ENCODE measurements at places on chromosomes 5 and 9.

DNA sequence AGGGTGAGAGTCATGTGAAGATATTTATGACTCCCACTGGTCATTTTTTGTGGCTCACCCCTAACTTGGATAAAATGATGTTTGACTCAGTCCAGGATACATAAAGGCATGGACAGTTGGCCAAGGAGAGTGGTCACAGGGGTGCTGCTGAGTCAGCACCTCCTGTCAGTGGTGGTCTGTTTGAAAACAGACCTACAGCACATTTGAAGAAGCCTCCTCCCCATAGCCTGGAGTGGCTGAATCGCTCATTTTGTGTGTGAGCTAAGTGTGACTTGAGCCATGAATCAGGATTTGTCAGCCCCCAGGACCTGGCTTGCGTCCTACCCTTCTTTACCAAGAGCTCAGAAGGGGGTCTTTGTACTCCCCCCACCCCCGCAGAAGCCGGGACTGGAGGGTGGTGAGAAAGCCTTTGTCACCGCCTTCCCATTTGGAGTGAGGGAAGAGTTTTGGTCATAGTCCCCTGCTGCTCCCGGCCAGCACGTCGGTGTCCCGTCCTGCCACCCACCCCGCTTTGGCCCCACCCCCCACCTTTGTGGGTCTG is 35.6 kb downstream of the TRIO start:
- peak; percentile 63 for DNase-seq

- DNase-seq: no peak
Measured at GRCh38 chr5:4252385-4252784, 656.8 kb downstream of the IRX1 start.

- peak; percentile 23 for DNase-seq
Measured at GRCh38 chr5:74075501-74076484, 449.8 kb downstream of the ARHGEF28 start.

GRCh38 chr9:88871669-88872068 is 119.6 kb upstream of the S1PR3 start:
- DNase-seq: no peak

GRCh38 chr5:170641589-170642031 is 137.8 kb downstream of the KCNIP1 start:
- DNase-seq: no peak

- no peak for DNase-seq
Measured at GRCh38 chr5:14414007-14414406, 167.6 kb upstream of the OTULINL start.

DNA sequence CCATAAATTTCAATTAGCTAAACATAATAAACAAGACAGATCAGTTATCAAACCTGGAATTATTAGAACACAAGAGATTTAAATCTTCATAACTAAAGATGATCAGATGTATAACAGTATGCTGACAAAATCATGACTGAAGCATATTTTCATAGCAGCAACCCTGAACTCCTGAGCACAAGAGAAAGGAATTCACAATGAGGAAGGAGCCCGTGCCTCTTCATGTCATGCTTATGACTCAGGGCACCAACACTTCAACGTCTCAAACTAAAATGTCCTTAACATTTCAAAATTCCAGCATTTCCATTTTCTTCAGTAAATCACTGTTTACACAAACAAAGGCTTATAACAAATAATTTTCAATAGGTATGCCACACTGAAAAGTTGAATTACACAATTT is 6.7 kb downstream of the AP3B1 start:
- DNase-seq: peak; percentile 60

- peak; percentile 8 for DNase-seq
Measured at GRCh38 chr9:20722221-20722620, 38.2 kb downstream of the FOCAD start.

DNA sequence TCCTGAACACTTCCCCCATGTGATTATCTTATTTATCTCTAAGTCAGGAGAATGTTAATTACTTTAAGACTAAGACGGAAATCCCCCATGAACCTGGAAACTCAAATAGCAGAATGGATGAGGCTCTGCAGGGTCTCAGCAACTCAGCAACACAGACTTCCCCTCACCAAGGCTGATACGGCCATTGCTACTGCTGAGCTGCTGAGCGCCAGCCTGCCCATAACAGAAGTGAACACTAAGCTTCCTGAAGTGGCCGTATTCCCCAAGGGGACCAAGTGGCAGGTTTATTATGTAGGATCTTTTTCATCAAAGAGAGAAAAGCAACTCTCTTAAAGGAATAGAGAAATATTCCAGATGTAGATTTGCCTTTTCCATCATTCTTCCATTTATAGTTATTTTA is 311.1 kb downstream of the RFX3 start:
- no peak for DNase-seq

- DNase-seq: no peak
Measured at GRCh38 chr9:131656356-131657036, 83.4 kb downstream of the RAPGEF1 start.

DNA sequence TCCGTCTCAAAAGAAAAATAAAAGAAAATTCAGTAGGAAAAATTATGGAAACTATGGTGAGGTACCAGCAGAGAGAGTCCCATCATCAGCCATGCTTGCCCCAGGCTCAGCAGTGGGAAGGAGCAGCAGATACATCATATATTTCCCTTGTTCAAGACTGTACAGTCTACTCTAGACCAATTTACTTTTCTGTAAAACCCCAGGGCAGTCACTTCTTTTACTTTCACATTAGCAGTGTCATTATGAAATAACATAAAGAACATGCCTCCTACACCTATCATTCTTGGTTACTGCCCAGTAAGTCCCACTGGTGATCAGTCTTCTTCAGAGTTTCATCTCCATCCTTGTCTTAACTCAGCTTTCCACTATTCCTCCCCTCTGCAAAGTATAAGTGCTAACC is 1145.0 kb downstream of the MAT2B start:
- no peak for DNase-seq

DNA sequence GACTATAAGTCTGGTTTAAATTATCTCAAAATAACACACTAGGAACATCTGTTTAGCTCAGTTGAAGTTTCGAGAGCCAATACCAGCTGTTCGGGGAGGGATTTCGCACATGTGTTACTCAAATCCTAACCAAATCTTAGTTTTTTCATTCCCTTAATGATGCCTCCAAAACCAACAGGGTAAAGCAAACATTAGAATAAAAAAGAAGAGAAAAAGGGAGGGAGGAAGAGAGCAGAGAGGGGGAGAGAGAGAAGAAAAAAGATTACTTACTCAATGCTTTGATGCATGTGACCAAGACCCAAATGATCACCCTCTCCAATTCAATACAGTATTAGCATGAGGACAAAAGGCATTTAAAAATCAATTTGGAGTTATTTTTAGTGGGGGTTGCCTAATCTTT is 86.0 kb upstream of the NR5A1 start:
- no peak for DNase-seq

DNA sequence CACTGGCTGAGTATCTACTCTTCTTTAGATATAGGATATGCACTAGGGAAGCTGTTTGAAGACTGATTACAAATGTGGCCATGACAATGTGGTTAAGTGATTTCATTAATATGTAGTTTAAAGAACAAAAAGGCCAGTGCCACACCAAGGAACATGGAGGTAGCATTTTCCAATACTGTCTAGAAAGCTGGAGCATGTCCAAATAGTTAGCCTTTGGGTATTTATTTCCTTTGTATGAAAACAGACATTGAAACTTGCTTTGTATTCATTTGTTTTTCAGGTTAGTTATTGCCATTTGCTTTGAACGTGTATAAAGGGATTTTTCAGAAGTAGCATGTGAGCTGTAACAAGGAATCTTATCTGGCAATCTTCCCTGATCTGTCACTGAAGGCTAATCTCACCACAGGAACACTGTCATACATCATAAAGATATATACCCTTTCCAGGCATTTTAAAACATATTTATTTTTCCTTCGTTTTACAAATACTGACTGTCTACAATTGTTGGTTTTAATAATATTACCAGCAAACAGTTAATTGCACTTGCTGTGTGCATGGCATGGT is 93.4 kb downstream of the PLPPR1 start:
- DNase-seq: no peak

DNA sequence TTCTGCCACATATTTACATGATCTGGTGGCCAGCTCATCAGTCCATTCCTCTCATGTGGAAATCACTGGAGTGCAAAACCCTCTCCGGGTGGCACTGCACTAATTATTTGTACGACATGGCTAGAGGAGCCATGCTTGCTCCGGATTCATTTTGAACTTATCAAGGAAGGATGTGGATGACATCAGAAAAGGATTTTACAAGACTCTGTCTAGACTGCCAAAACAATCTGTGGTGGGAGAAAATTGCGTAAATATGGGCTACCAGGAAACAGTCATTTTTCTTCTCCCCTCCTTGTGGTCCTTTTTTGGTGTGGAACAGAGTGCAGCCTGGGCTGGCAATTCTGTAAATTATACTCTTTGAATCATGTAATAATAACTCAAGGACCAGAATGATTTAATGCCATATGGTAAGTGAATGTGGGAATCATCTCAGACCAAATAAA is 123.4 kb upstream of the IFNE start:
- peak; percentile 37 for DNase-seq

DNA sequence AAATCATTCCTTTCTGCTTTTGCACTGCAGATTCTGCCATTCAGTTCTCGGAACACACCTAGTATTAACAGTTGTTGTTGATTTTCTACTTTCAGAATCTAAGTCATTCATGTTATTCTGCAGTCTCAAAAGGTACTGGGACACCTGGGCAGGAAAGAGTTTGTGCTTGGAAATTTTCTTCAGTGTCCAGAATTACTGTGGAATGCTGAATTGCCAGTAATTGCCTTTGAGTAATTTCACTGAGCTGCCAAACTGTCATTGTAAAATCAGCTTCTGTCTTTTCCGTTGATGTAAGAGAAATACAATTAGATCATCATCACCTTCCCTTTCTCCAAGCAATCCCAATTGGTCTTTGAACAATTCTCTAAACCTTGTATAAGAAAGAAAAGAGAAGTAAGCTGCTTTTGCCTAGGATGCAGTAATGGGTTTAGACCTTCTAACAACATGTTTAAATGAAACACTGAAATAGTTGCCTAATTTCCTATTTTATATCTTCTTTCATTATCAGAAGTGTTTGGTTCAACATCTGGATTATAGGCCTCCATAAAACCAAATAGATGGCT is 75.7 kb upstream of the TGFBR1 start:
- no peak for DNase-seq

GRCh38 chr9:129258124-129258822 is 80.2 kb upstream of the IER5L start:
- peak; percentile 85 for DNase-seq

GRCh38 chr5:172860520-172861443 is 26.7 kb downstream of the ERGIC1 start:
- peak; percentile 77 for DNase-seq

- DNase-seq: no peak
Measured at GRCh38 chr5:107320846-107321245, 349.9 kb downstream of the EFNA5 start.

DNA sequence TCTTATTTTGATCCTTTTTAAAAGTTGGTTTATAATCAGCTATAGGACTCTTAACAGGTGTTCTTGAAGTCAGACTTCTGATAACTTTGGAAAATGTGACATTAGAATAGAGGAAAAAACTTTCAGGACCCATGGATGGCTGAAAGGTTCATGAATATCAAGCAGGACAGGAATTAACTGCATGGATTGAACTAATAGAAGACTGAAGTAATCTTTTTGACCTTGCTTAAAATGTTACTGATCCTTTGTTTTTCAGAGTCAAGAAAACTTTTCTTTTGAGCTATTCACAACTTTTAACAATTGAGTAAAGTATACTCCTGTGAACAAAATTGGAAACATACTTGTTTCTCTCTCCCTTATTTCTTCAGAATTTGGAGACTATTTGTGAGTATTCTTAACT is 79.2 kb downstream of the PLK2 start:
- DNase-seq: no peak

DNA sequence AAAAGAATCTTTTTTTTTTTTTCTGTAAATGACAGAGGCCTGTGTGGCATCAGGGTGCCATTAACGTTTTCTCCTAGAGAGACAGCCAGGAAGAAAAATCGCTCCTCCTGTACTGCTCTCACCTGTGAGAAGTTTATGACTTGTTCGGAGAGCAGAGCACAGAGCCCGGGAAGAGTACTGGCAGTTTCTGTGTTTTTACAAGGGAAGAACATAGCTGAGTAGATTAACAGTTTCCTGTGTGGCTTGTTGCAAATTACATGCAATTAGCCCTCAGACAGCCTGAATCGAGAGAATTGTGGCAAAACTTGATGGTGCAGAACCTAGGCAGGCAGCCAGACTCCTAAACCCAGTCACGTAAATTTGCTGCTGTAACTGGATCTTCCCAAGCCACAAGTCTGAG is 32.1 kb downstream of the PRKACG start:
- no peak for DNase-seq

GRCh38 chr5:178312880-178313282 is 80.3 kb upstream of the PHYKPL start:
- DNase-seq: no peak

DNA sequence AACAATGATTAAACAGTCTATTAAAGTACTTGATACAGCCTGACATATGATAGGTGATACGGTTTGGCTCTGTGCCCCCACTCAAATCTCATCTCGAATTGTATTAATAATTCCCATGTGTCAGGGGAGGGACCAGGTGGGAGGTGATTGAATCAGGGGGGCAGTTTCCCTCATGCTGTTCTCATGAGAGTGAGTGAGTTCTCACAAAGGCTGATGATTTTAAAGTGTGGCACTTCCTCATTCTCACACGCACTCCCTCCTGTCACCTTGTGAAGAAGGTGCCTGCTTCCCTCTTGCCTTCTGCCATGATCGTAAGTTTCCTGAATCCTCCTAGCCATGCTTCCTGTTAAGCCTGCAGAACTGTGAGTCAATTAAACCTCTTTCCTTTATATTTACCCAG is 40.1 kb upstream of the TARS1 start:
- DNase-seq: no peak

GRCh38 chr5:173435447-173435846 is 107.2 kb upstream of the STC2 start:
- no peak for DNase-seq

DNA sequence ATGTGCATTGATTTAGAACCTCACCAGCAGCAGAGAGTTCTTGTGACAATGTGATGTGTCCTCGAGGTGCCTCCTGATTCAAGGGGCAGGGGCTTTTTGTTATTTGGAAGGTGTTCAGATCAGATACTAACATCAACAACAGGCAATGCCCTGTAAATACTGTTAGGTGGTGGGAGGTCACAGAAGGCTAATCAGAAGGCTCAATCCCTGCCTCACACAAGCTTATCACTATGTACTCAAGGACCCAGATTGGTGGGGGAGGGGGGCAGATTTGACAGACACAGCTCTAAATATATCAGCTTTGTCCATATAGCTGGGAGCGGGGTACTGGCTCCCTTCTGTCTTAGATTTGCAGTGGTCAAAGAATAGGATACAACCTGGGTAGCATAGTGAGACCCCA is 2.6 kb downstream of the FRMPD1 start:
- no peak for DNase-seq
